ENCODE measurements at places on chromosomes 11 and 22. TPM values are rescaled to one million over a fixed set of nuclear protein-coding genes. Genes with fewer than 3 reads are reported as not detected.
A peak's percentile ranks its signal among the peaks of the same experiment; 100 is the strongest.

DNA sequence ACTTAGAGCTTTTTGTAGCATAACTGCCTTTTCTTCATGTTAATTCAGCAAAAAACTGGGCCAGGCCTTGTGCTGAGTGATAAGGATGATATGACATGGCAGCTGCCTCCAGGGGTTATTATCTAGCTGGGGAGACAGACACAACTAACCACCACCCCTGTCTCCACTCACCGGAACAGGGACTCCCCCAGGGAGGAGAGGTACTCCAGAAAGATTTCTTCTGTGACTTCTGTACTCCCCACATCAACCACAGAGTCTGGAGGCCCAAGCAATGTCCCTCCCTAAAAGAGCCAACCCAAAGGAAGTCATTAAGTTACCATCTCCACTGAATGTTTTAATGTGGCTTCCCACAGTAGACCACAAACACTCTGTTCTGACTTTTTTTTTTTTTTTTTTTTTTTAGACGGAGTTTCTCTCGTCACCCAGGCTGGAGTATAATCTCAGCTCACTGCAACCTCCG lies 14.3 kb upstream of the PMM1 start:
- H3K4me3 ChIP-seq: no peak overlapping the region
- H3K4me1 ChIP-seq: peaks cover 44% of the 10 kb centered on the region
- peaks cover 9% of the 10 kb centered on the region for H3K27me3 ChIP-seq
- peak overlapping the region; percentile 62 for H3K27ac ChIP-seq
- H3K36me3 ChIP-seq: peaks cover 75% of the 10 kb centered on the region
- DNase-seq: peak; percentile 66

- peaks cover 40% of the 10 kb centered on the region for H3K36me3 ChIP-seq
- DNase-seq: peak; percentile 62
- H3K4me3 ChIP-seq: no peak overlapping the region
- H3K4me1 ChIP-seq: peaks cover 35% of the 10 kb centered on the region
- no peaks in the 10 kb centered on the region for H3K27me3 ChIP-seq
- peak overlapping the region; percentile 62 for H3K27ac ChIP-seq
Observed at GRCh38 chr22:26679003-26679629, 21.7 kb downstream of the MIAT start.

- H3K36me3 ChIP-seq: peaks cover 7% of the 10 kb centered on the region
- peaks cover 2% of the 10 kb centered on the region for H3K27me3 ChIP-seq
- DNase-seq: peak; percentile 17
- peak overlapping the region; percentile 18 for H3K27ac ChIP-seq
- peak overlapping the region; percentile 78 for H3K4me3 ChIP-seq
Observed at GRCh38 chr11:2700415-2701211, 819 bp upstream of the KCNQ1OT1 start.

DNA sequence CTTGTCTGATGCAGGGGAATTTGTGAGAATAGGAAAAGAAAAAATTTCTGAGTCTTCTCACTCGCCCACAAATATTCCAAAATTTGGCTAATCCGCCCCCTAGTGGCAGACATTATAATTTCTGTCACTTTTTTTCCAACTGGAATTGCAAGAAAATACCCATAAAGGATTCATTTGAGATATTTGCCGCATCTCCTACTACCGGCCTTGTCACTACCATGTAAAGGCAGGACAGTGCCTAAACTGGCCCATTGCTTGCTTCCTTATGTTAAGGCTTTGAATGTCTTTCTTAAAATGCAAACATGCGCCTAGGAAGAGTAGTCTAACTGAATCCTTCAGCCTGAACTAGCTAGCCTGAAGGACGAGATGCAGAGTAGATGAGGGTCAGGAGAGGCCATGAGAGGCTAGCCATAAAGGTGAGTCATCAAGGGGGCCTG lies 9.3 kb upstream of the CEP295 start:
- no peak overlapping the region for H3K4me3 ChIP-seq
- peaks cover 18% of the 10 kb centered on the region for H3K27me3 ChIP-seq
- H3K27ac ChIP-seq: no peak overlapping the region
- no peak for DNase-seq

DNA sequence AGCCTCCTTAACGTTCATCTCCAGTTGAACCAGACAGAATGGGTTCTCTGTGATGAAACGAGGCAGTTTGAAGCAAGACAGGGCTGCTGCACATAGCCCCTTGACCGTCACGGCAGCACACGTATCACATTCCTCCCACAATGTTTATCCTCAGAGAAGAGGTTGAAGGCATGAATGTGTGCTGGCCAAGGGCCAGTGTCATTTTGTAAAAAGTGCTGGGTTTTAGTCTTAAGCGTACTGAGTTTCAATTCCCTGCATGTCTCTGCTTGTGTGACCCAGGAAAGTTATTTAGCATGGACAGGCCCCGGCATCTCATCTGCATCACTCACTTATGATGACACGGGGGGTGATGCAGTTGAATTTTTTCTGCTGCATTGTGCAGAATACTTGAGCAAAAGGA lies 31.6 kb downstream of the TTC12 start:
- no peak overlapping the region for H3K27ac ChIP-seq
- H3K4me3 ChIP-seq: no peak overlapping the region
- H3K36me3 ChIP-seq: peaks cover 4% of the 10 kb centered on the region

GRCh38 chr11:133238495-133238894 lies 293.8 kb downstream of the OPCML start:
- H3K36me3 ChIP-seq: no peaks in the 10 kb centered on the region
- DNase-seq: no peak
- H3K4me1 ChIP-seq: no peaks in the 10 kb centered on the region
- no peak overlapping the region for H3K27ac ChIP-seq

GRCh38 chr22:20781272-20781990 lies 7.5 kb downstream of the SERPIND1 start:
- no peak overlapping the region for H3K27ac ChIP-seq
- no peak for DNase-seq
- H3K4me1 ChIP-seq: peaks cover 7% of the 10 kb centered on the region
- peaks cover 19% of the 10 kb centered on the region for H3K36me3 ChIP-seq

DNA sequence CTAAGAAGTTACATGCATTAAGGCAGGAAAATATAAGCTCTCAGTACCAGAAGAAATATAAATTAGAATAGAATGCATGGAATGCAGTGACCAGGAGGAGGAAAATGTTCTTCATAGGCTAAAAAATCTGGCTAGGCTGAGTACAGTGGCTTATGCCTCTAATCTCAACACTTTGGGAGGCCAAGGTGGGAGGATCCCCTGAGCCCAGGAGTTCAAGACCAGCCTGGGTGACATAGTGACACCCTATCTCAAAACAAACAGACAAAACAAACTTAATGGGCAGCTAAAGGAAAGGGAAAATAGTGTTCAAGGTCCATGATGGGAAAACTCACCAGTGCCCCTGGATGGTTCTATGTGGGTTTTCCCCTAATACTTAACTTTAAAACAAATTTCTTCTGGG lies 78.3 kb upstream of the RASSF10 start:
- H3K36me3 ChIP-seq: no peaks in the 10 kb centered on the region
- no peaks in the 10 kb centered on the region for H3K27me3 ChIP-seq
- H3K4me1 ChIP-seq: no peaks in the 10 kb centered on the region
- H3K4me3 ChIP-seq: no peak overlapping the region
- H3K27ac ChIP-seq: no peak overlapping the region
- DNase-seq: no peak

GRCh38 chr11:78420796-78421209 lies 3.2 kb upstream of the GAB2 start:
- peaks cover 8% of the 10 kb centered on the region for H3K36me3 ChIP-seq
- no peak for DNase-seq
- H3K27ac ChIP-seq: peak overlapping the region; percentile 14
- H3K27me3 ChIP-seq: peaks cover 8% of the 10 kb centered on the region
- peak overlapping the region; percentile 60 for H3K4me3 ChIP-seq
- peaks cover 59% of the 10 kb centered on the region for H3K4me1 ChIP-seq

- H3K4me1 ChIP-seq: peaks cover 46% of the 10 kb centered on the region
- H3K27ac ChIP-seq: peak overlapping the region; percentile 77
- no peaks in the 10 kb centered on the region for H3K27me3 ChIP-seq
- peak overlapping the region; percentile 88 for H3K4me3 ChIP-seq
- peak; percentile 11 for DNase-seq
- no peaks in the 10 kb centered on the region for H3K36me3 ChIP-seq
Observed at GRCh38 chr11:77411137-77411707, 62.7 kb downstream of the PAK1 start.

DNA sequence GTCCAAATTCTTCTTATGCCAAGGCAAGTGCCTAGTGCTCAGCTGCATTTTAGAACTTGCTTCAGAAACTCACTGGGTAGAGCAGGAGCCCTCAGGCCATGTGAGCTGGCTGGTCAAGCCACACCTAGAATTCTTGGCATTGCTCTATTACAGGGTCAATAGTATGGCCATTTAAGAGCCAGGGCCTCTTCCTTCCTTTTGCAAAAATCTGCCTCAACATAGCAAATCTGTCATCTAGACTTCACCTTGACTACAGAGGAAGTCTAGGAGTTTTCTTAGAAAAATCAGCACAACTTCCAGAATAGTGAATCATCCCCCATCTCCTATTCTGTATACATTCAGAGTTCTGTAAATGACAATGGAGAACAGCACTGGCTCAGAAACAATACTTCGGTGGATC lies 112.0 kb upstream of the TTC12 start:
- no peak for DNase-seq
- no peak overlapping the region for H3K4me3 ChIP-seq
- peaks cover 10% of the 10 kb centered on the region for H3K27me3 ChIP-seq
- no peaks in the 10 kb centered on the region for H3K36me3 ChIP-seq
- no peak overlapping the region for H3K27ac ChIP-seq

GRCh38 chr11:117554601-117555333 lies 227.1 kb downstream of the CEP164 start:
- no peaks in the 10 kb centered on the region for H3K27me3 ChIP-seq
- no peak overlapping the region for H3K27ac ChIP-seq
- no peaks in the 10 kb centered on the region for H3K36me3 ChIP-seq
- no peak overlapping the region for H3K4me3 ChIP-seq

DNA sequence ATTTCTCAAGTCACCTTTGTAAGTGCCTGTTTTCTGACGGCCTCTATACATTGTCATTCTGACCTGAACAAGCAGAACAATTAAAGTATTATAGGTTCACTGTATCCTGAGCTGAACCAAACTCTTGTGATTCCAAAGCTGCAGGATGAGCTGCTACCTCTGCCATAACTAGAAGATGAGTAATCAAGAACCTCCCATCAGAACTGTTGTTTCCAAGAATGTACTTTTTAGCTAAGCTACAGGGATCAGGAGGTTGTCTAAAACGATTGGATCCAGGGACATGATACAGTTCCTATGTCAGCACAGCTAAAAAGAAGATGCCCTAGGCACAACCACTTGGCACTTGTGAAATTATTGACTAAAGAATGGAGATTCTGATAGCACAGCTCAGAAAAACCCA lies 288.4 kb upstream of the CCDC90B start:
- H3K4me1 ChIP-seq: no peaks in the 10 kb centered on the region
- H3K27me3 ChIP-seq: no peaks in the 10 kb centered on the region
- DNase-seq: no peak
- no peak overlapping the region for H3K27ac ChIP-seq

DNA sequence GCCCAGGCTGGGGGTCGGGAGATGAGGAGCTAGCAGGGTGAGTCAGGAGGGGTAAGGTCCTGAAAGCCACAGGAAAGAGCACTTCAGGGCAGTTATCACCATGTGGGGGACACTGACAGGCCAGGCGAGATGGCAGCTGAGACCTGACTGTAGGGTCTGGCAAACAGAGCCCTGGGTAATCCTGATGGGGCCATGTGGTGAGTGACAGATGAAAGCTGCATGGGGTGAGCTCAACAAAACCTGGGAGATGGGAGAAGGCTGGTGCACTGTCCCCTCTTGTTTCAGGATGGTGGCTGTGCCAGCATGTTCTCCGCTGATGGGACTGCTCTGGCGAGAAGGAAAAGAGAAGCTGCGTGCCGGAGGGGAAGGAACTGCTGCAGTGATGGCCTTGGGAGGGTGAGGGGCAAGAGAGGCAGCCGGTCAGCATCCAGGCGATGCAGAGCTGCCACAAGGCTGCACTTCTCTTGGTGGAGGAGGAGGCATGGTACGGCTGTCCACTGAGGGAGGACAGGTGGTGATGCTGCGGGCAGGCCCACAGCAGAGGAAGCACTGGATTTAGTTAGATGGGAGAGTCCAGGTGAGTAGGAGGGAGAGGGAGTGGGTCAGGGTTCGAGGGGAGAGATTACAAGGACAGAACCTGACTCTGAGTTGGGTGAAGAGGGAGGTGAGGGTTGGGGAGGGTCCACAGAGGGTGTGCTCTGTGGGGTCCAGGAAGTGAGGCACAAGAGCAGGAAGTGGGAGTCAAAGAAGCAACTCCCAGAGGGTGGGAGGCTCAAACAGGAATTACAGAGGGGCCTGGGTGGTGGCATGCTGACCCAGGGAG lies 3.8 kb downstream of the TOP3B start:
- DNase-seq: no peak
- peaks cover 11% of the 10 kb centered on the region for H3K36me3 ChIP-seq
- peak overlapping the region; percentile 52 for H3K4me3 ChIP-seq
- H3K27me3 ChIP-seq: no peaks in the 10 kb centered on the region
- H3K4me1 ChIP-seq: peaks cover 15% of the 10 kb centered on the region

DNA sequence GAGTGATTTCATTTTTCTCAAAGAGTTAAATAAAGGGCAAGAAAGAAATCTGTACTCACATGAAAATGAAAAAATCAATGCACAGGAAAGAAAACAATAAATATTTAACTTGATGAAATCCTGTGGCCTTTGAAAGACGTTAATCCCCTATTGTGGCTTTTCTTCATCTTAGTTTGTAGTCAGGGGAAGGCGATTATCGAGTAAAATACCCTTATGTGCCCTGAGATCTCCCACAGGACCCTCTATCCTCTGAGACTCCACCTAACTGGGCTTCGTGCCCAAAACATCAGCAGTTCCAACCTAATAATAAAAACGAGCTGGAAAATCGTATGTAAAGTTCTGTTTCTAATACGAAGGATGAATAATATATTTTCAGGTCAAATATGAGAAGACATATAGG lies 208.2 kb upstream of the ZC3H12C start:
- no peaks in the 10 kb centered on the region for H3K4me1 ChIP-seq
- H3K27me3 ChIP-seq: peaks cover 2% of the 10 kb centered on the region
- no peak for DNase-seq

DNA sequence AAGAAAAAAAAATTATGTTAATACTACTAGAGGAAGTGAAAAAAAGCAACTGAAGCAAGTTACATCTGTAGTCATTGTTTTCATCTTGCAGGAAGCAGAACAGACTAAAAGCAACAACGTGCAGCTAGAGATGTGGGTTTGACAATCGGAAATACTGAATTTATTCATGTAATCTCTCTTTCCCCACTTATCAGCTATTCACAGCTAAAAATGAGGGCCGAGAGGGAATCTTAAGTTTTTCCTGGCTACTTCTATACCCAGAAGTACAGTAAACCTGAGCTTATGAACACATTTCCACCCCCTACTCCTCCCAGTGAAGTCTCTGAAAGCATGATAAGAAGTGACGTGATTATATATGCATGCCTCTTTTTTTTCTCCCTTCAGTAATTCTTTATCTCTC lies 116.5 kb downstream of the SPON1 start:
- H3K27ac ChIP-seq: no peak overlapping the region
- no peak overlapping the region for H3K4me3 ChIP-seq
- DNase-seq: no peak
- no peaks in the 10 kb centered on the region for H3K36me3 ChIP-seq
- H3K27me3 ChIP-seq: peaks cover 7% of the 10 kb centered on the region

- no peak overlapping the region for H3K4me3 ChIP-seq
- H3K4me1 ChIP-seq: no peaks in the 10 kb centered on the region
Observed at GRCh38 chr11:16406226-16406625, 49.9 kb upstream of the SOX6 start.

Gene TMEM151A
- not detected for total RNA-seq

Gene RPUSD4
- 49.8 TPM for total RNA-seq

Gene ABTB2
- total RNA-seq: 14.1 TPM

Gene SLC22A8
- not detected for total RNA-seq

Gene PLEKHA7
- total RNA-seq: 10.3 TPM

Gene KLHDC7B
- 5.5 TPM for total RNA-seq

Gene C11orf16
- total RNA-seq: not detected

Measured in activated T-helper 1 cell treated with anti-CD3 and anti-CD28 coated beads, Interleukin-12 subunit alpha, Interleukin-12 subunit beta, Interleukin-2, Interleukin-4 antibody, amounts not matched to agents 30 ng/mL and 10 ng/mL and 1 ng/mL, durations not matched to agents 14 hours and 24 hours and 36 hours (primary cell).